ENCODE measurements at places on chromosomes 13 and 19.

- no peak for DNase-seq
These were observed 139.4 kb upstream of the TSC22D1 start for GRCh38 chr13:44715287-44716230.

- no peak for DNase-seq
These were observed 6.3 kb downstream of the ARHGAP45 start for GRCh38 chr19:1073063-1073955.

GRCh38 chr19:1780272-1780958, 27.1 kb downstream of the ONECUT3 start:
- no peak for DNase-seq

- no peak for DNase-seq
These were observed 6.2 kb upstream of the SMG9 start for GRCh38 chr19:43760941-43761340.

- DNase-seq, result no peak
These were observed 171.4 kb downstream of the FOXO1 start for GRCh38 chr13:40494946-40495620.

- peak; percentile 77 for DNase-seq
These were observed 7.6 kb downstream of the EGLN2 start for GRCh38 chr19:40806423-40807146.

- no peak for DNase-seq
These were observed 13.8 kb downstream of the CEACAM1 start for GRCh38 chr19:42514449-42514848.

DNA sequence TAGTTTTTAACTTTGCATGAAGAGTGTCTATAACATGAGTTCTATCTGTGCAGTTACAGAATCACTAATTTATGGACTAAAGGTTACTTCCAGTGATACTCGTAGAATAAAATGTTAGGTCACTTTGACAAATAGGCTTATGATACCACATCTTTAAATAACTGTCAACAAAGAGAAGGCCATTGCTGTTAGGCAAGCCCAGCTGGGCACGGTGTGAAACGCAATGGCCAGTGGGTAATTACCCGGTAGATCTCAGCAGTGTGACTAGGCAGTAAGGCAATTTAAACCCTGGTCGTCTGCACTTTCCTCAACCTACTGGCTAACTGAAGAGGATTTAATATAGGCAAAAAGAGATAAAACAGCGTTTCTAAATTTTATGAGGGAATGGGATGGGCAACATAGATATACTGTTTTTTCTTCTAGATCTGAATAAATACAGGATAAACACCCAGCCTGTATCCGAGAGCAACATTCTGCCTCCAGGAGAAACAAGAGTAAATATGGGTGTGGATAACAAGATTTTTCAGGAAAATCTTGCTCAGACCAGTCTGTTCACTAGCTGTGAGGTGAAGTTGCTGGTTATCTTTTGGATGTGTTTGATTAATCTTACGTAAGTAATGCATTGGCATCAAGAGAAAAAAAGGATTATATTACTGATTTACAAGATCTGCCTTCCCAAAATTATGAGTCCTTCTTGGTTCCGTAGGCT, 631.3 kb downstream of the EFNB2 start:
- DNase-seq, result no peak

DNA sequence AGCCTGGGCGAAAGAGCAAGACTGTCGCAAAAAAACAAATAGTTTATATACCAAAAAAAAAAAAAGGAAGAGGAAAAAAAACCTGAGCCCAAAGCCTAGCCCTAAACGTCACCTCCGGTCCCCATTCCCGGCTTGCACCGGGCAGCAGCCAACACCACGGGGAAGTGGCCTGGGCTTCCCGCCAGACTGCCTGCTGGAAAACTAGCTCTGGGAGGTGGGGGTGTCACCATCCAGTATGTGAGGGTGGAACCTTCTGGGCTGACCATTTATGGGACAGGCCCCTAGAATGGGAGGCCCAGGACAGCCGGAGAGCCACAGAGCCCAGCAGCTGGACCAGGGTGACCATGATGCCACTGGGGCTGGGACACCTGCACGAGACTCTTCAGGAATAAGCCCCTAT, 37.3 kb downstream of the IL12RB1 start:
- no peak for DNase-seq

GRCh38 chr13:40484974-40485373, 181.5 kb downstream of the FOXO1 start:
- DNase-seq, result no peak

- DNase-seq, result no peak
These were observed 629.7 kb downstream of the LIG4 start for GRCh38 chr13:107585469-107586180.
